Activated CD4-positive, alpha-beta memory T cell treated with anti-CD3 and anti-CD28 coated beads for 36 hours (primary cell): ENCODE measurements at places on chromosomes 5 and 9. TPM values are rescaled to one million over a fixed set of nuclear protein-coding genes. Genes with fewer than 3 reads are reported as not detected.

ITK gene
- 240 TPM for total RNA-seq

DNA sequence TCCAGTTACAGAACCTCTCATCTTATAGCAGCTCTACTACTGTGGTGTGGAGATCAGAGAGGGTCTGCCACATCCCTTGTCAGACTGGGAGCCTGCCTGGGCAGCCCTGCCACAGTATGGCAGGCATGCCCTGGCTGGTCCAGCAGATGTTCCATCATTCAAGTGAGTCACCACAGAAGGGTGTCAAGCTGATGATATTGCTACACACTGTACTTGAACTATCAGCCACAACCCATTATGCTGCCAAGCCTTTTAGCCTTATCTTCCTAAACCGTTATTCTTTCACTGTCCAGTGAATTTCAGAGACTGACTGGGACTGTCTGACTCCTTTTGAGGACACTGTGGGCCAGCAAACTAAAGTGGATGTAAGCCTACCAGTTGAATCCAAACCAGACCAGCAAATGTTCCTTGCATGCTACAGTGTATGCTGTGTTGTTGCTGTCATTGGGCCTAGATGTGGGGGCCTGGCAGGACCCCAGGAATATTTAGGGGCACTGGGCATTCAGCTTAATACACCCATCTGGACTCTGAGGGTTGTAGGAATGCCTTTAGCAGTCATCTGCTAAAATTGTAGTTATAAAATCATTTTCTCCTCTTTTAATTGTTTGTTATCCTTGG is 202.6 kb downstream of the NR3C1 start:
- no peak for DNase-seq

GRCh38 chr5:141713616-141714309 is 31.7 kb upstream of the ARAP3 start:
- DNase-seq, result no peak

CCNJL gene
- not detected for total RNA-seq

FOXD4L6 gene
- total RNA-seq, result not detected

GRCh38 chr5:7848296-7848695 is 2.6 kb downstream of the CFAP90 start:
- no peak for DNase-seq

GRCh38 chr9:71743217-71743705 is 25.1 kb downstream of the CEMIP2 start:
- no peak for DNase-seq

FOXD4 gene
- total RNA-seq, result not detected

DNA sequence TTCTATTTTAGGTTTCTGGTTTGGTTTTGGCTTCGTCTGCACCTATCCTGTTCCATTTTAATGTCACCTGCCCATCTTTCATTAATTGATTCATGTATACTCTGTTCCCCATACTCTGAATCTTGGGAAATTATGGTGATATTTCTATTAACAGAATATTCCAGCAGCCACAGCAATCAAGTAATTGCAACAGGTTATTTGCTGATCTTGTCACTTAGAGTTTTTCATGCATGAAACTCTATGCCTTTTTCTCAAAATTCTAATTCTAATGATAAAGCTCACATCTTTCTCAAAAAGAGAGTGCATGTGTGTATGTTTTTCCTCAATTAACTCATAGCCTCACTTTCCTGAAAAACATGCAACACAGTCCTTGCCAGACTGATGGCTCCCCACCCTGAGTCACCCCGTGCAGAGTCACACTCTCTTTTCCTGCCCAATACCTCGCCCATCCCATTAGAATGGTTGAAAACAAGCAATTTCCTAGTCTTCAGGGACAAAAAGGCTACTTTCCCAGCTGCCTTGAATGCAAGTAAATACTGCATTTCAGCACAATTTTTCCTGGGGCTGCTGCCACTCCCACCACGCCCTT is 15.6 kb downstream of the GFRA3 start:
- no peak for DNase-seq

GRCh38 chr9:3962496-3962895 is 337.4 kb downstream of the GLIS3 start:
- no peak for DNase-seq

NUTM2G gene
- not detected for total RNA-seq

DNA sequence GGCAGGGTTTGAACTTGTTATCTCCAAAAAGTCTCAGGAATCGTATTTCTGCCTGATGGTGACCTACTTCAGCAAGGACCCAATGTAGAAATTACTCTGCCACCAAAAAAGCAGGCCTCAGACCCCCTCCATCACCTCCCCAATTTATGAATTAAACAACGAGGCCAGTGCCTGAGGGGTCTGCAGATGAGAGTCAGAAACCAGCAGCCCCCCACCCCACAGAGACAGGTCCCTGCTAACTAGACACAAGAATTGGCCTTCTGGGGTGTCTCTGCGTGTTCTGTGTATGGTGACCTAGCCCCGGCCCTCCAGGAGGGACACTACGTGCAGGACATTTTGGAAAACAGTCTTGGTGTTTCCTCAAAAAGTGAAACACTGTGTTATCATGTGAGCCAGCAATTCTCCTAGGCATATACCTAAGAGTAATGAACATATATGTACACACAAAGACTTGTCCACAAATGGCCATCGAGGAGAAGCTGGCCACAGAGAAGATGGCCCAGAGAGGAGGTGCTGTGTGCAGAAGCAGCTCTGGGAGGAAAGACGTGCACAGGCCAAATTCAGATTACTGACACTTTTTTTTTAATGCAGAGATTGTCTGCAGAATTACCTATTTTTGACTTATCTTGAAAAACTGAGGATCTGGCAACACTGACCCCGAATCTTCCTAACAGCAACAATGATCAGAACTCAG is 93.8 kb downstream of the ADAMTS2 start:
- no peak for DNase-seq

- DNase-seq, result no peak
These were observed 104.0 kb downstream of the FSTL4 start for GRCh38 chr5:133508331-133508730.

DNA sequence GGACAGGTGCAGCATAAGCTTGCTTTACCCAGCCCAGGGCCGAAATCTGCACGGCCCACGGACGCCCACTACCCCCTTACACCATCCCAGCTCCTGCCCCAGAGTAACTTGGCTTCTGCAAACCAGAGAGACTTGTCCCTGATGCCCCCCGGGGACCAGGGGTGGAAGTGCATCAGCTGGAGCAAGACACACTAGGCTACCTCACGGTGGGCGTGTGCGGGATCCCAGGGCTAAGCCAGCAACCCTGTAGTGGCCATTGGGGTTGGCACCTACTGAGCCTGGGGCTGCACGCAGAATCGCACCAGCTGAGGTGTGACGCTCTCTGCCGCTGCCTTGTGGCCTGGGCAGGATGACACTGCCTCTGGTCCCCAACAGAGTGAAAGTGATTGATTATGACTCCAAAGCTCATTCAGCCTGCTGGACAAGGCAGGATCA is 6.1 kb upstream of the ZNF79 start:
- DNase-seq, result peak; percentile 62

CDX1 gene
- total RNA-seq, result not detected

GRCh38 chr9:124843456-124844034 is 9.7 kb upstream of the WDR38 start:
- DNase-seq, result no peak
